ENCODE measurements at places on chromosomes 11 and 22.

GRCh38 chr22:32127904-32128303 lies 31.2 kb downstream of the C22orf42 start:
- DNase-seq, result no peak

DNA sequence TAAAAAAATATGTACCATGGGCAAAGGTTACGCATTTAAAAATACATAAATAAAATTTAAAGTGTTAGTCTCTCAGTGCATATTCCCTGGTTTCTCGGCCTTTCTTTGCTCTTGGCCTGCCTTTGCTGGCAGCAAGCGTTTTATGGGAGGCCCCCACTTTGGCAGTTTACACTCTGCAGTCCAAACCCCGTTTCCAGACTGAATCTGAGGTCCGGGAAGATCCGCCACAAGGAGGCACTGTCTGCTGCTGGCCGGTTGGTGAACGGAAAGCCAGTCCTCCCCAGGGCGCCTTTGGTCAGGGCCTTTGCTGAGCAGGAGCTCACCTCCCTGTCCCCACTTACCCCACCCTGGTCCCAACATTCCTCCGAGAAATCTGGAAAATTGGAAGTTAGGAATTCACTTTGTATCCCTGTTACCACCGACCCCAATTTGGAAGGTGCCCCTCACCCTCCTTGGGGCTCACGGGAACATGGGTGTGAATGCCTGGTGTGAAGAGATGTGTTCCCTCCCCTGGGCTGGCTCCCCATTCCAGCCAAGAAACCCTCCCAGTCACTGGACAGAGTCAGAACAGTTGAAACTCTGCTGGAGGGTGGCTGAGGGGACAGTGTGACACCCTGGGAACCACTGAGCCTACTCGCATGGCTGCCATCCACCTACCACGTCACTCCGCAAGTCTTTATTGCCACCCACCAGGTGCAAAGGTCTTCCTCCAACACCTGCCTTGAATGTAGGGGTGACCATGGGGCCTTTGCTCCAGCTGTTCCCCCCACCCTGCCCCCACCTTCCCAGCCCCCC lies 9.4 kb upstream of the SF1 start:
- DNase-seq, result peak; percentile 91

DNA sequence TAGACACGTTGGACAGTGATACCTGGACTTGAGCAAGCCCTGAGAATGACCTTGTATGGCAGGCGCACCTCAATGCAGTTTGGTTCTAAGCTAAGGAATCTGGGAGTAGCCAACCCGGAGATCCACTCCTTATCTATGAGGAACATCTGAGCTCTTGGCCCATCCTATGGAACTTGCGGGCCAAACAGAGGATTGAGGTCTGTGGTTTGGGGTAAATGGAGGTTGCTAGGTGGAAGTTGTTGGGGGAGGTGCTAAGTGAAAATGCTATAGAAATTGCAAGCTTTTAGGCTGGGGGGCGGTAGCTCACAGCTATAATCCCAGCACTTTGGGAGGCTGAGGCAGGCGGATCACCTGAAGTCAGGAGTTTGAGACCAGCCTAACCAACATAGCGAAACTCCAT lies 8.9 kb downstream of the GDPD5 start:
- DNase-seq, result peak; percentile 16

DNA sequence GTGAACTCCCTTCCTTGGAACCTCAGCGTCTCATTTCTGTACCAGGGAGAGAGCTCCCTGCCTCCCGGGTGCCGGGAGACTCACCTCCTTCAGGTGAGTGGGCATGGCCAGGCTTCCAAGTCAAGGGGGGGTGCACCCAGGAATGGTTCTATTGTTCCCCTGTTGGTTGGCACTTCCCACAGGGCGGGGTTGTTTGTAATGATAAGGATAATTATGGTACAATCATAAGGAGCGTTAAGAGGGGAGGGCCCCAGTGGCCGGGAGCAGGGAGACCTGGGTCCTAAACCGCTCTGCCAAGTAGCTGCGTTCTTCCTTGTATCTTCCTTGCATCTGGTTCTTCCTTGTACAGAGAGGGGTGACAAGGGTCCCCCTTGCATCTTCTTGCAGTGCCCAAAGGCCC lies 79.1 kb downstream of the LRRC32 start:
- DNase-seq, result no peak

DNA sequence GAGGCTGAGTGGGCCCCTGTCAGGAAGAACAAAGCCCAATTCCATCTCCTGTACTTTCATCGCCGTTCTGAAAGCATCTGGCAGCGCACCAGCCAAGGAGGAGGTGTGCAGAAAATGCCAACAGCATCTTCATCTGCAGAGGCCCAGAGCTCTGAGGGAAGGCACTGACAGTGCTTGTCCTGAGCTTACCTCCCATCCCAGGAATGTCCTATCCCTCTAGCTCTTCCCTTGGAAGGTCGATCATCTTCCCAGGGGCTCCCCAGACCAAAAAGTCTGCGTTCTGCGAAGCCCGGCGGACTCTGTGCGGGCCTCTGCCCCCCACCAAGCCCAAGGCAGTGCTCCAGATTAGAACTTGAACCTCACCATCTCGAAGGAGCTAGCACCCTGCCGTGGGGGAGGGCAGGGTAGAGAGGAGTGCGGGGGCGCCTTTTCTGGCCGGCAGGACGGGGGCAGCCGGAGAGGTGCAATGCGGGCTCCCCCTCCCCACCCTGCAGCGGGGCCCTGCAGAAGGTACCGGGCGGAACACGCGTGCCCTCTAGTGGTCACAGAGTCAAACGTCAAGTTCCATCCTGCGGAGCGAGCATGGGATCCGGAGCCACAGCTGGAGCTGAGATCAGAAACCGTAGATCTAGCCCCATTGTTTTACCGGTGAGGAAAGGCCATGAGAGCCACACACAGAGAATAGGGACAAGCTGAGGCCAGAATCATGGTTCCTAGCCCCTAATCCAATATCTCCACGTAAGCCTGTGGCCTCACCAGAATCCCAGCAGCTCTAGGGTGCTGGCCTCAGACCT lies 5.0 kb downstream of the SCN2B start:
- DNase-seq, result peak; percentile 84

DNA sequence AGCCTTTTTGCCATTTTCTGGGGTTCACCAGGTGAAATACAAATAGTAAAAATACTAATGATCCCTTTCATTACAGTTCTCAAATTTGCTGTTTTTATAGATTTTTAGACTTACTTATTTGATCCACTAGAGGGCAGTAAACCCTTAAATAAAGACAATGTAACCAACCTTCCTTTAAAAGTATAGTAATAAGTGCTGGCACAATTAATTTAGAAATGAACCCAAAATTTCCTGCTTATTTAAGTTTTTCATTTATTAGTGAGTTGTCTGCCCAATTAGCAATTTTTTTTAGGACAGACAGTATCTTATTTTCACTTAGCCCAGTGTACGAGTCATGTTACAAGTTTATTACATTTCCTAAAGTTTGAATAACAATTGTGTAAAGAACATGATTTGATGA lies 4.7 kb downstream of the DDIAS start:
- DNase-seq, result peak; percentile 45

DNA sequence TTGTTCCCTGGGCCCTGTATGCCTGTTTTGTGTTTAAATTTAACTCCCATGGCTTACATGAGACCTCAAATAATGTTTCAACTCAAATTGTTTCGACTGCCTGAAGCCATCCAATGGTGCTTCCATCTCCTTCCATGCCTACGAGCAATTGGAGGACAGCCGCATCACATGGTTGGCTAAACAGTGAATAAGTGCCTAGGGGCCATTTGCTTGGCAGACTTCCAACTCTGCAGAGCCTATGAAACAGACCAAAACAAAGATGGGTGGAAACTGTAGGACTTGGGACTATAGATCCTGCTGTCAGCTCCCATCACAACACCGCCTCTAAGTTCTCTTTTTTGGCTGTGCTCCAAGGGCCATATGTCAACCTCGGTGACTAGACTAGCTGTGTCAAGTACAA lies 84.1 kb downstream of the PARVA start:
- no peak for DNase-seq

- DNase-seq, result no peak
These were observed 40.9 kb downstream of the NAV2 start for GRCh38 chr11:19753451-19754106.

DNA sequence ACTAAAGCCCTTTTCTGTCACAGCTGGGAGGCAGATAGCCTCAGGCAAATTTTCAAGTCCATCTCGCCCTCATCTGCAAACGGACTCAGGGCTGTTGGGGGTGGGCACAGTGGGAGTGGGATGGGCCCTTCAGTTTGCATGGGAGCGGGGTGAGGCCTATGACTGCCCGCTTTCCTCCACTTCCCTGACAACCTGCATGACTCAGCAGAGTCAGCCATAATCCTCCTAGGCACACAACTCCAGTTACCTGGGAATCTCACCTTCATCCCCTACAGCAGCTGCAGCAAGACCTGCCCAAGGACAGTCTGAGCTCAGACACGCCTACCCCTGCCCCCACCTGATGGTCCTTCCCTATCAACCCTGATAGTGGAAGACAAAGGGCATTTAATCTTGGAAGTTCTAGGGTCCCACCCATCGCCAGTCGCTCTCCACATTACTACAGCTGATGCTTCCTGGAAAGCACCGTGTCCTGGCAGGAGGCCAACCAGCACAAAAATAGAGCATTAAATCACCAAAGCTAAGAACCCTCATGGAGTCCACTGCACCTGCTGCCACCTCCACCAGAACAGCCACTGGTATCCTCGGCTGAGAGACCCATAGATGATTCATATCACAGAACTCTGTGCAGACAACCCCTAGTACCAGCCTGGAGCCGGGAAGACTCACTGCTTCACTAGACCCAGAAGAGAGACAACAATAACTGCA lies 319.3 kb downstream of the DCDC1 start:
- DNase-seq, result peak; percentile 19

- DNase-seq, result no peak
These were observed 32.0 kb downstream of the TBC1D22A start for GRCh38 chr22:46794491-46794890.

- DNase-seq, result no peak
These were observed 435 bp upstream of the TAF6L start for GRCh38 chr11:62770778-62771143.

- no peak for DNase-seq
These were observed 73.0 kb upstream of the TBCEL start for GRCh38 chr11:120950880-120951279.

DNA sequence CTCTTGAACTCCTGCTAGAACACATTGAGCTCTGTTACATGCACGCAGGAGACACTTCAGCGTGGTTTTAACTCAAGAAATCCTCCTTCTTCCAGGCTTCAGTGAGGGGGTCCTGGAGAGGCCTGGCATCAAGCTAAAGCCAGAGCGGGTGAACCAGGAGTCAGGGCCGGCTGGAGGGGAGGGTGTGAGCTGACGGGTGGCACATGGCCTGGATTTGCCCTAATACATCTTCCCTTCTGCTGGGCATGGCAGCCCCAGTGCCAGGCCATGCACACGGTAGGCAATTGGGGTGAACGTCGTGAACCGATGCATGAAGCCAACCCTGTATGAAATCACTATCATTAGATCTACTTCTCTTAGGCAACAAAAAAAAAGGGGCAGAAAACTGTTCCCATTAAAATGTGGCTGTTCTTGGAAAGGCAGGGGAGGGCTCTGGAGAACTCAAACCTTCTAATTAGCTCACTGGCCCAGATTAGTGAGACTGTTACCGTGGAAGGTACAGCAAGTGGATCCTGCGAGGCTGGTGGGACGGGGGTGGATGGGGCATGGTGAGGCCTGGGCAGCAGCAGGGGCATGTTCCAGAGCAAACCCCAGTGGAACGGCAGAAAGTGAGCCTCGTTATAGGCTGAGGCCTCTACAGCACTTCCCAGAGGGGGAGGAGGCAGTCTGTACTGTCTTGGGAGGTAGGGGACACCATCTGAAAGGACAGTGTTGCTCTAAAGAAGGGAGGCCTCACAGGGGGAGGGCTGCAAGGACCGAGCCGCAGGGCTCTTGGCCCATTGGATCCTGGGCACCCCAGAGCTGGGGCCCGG lies 10.6 kb downstream of the IFT27 start:
- no peak for DNase-seq

DNA sequence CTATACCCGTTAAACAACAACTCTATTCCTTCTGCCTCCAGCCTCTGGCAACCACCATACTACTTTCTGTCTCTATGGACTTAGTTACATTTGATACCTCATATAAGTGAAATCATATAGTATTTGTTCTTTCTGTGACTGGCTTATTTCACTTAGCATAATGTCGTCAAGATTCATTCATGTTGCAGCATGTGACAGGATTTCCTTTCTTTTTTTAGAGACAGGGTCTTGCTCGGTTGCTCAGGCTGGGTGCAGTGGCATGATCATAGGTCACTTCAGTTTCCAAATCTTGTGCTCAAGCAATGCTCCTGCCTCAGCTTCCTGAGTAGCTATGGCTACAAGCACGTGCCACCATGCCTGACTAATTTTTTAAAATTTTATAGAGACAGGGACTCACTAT lies 29.4 kb upstream of the SORL1 start:
- no peak for DNase-seq

- DNase-seq, result no peak
These were observed 915.6 kb downstream of the TBC1D22A start for GRCh38 chr22:47678048-47678447.

- no peak for DNase-seq
These were observed 796.3 kb upstream of the ANO3 start for GRCh38 chr11:25535467-25536272.

DNA sequence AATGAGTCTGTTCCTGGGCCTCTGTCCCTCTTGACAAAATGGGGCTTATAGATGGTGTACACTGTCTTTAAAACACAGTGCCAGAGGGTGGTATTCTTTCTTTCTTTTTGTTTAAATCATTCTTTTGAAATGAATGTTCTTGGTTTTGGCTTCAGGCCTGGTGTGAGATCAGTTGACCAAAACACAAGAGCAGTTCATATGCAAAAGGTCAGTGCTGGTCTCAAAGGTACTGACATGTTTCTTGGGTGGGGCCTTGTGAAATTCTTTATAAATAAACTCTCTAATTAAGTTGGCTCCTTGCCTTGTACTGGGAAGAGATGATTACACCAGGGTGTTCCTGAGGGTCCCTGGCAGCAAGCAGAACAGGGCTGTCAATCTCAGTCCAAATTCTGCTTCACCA lies 110.0 kb downstream of the FBXO7 start:
- no peak for DNase-seq

- DNase-seq, result no peak
These were observed 58.3 kb downstream of the PRDM11 start for GRCh38 chr11:45204761-45205160.

DNA sequence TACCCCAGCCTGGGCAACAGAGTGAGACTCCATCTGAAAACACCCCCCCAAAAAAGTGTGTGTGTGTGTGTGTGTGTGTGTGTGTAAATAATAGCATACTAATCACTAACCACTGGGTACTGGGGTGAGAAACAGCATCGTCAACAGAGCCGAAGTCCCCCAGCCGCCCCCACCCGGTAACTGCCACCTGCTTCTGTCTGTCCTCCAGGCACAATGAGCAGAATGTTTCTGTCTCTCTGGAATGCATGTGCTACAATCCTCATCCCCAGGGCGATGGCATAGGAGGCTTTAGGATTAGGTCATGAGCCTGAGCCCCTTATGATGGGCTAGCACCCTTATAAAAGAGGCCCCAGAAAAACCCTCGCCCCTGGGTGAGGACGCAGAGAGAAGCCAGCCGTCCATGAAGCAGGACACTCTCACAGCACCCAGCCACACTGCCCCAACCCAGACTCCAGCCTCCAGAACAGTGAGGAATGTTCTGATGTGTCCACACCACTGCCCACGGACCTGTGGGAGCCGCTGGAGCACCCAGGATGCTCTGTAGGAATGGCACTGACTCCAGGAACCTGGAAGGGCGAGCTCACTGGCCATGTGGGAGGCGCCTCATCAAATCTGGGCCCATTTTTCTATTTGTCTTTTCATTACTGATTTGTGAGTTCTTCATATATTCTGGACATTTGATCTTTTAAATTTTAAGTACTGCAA lies 9.9 kb downstream of the TTLL8 start:
- DNase-seq, result no peak

- no peak for DNase-seq
These were observed 299.3 kb downstream of the BRD1 start for GRCh38 chr22:49528420-49528720.

GRCh38 chr11:17653611-17654010 lies 65.8 kb upstream of the MYOD1 start:
- no peak for DNase-seq

Measured in HT-29 (cell line).